ENCODE measurements at places on chromosomes 11 and 22.

- no peak for DNase-seq
Observed at GRCh38 chr22:35043252-35043933, 22.6 kb upstream of the ISX start.

GRCh38 chr11:2139621-2140337 lies 590 bp upstream of the IGF2 start:
- peak; percentile 75 for DNase-seq

DNA sequence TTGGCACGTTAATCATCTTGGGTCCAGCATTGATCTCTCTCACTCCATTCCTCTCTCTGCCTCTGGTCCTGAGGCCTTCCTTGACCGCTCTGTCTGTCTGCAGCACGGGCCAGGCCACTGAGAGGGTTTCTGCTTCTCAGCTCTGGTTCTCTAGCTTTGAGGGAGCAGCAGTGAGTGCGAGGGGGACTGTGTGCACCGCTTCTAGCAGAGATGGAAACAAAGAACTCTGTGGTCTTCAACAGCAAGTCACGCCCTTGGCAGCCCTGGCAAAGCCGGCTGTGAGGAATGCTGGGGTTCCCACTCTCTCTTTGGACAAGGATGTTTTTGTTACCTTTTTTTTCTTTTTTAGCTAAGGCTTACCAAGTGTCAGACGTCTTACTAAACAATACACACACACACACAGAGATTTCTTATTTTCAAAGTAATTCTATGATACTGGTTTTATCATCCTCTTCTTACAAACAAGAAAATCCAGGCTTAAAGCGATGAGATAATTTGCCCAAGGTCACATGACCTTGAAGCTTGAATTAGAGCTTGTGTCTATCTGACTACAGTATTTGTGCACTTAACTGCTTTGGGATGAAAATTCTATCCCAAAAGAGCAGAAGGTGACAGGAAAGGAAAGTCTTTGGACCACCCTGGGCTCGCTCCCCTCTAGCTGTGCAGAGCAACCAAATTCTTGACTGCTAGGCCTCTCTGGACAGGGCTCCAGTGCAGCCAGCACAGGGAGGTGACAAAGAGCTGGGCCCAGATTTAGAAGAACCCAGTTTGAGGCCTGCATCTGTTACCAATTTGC lies 293.2 kb downstream of the NTM start:
- peak; percentile 25 for DNase-seq

DNA sequence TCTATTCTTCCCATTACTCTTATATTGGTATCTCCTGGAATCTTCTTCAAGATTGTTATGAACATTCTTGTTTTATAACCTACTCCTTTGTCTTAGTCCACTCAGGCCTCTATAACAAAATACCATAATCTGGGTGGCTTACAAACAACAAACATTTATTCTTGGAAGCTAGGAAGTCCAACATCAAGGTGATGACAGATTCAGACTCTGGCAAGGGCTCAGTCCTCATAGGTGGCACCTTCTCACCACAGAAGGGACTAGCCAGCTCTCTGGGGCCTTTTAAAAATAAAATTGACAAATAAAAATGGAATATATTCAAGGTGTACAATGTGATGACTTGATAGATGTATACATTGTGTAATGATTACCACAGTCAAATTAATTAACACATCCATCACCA lies 19.8 kb downstream of the DNHD1 start:
- DNase-seq: no peak

DNA sequence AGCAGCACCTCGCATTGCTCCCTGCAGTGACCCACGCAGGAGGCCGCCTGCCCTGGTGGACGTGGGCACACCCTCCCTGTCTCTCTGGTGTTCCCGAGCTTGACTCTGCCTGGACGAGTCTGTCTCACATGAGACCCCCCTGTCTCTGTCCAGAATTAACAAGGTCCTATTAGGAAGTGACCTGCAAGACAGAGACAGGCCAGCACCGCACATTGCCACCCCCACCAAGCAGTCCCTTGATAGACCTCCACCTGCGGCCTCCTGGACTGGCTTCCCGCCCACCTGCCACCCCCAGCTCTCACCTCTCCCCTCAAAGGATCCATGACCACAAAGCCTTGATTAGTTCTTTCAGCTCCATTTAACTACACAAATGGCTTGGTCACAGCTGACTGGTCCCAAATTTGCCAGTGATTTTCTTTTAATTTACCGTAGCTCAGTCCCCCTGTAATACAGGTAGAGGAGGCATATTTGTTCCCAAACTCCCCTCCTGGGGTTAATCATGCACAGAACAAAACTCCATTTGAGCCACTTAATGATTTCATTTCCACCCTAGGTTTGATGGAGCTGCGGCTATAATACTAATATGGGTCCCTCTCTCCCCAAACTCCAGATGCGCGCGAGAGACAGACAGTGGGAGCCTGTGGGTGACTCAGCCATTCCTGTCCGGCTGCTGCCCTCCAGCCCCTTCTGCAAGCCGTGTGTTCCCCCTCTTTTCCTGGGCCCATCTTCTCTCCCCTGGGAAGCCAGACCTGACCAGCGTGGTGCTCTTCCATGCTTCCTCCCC lies 11.2 kb downstream of the SPATA19 start:
- peak; percentile 37 for DNase-seq

GRCh38 chr11:60854140-60854846 lies 1.5 kb downstream of the PTGDR2 start:
- DNase-seq: no peak

- DNase-seq: no peak
Observed at GRCh38 chr22:23762842-23763578, at the start of gene C22orf15. TSS of gene C22orf15 (plus strand) at chr22:23762990. CDS start at chr22:23763307, 317 bp downstream.

DNA sequence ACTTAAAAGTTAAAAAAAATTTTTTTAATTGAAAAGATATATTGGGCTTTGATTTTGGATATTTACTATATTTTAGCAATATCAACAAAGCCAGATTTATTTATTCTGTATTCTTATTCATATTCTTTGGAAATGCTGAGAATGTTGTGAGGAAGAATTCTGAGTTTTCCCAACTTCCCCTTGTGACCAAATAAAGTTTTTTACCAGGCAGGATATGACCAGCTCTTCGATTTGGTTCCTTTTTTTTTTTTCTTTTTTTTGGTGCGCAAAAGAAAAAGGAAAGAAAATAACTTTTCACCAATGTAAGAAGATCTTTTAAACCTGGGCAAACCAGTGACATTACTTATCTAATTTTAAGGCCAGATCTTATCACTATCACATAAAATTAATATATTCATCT lies 12.9 kb downstream of the TCP11L1 start:
- no peak for DNase-seq

DNA sequence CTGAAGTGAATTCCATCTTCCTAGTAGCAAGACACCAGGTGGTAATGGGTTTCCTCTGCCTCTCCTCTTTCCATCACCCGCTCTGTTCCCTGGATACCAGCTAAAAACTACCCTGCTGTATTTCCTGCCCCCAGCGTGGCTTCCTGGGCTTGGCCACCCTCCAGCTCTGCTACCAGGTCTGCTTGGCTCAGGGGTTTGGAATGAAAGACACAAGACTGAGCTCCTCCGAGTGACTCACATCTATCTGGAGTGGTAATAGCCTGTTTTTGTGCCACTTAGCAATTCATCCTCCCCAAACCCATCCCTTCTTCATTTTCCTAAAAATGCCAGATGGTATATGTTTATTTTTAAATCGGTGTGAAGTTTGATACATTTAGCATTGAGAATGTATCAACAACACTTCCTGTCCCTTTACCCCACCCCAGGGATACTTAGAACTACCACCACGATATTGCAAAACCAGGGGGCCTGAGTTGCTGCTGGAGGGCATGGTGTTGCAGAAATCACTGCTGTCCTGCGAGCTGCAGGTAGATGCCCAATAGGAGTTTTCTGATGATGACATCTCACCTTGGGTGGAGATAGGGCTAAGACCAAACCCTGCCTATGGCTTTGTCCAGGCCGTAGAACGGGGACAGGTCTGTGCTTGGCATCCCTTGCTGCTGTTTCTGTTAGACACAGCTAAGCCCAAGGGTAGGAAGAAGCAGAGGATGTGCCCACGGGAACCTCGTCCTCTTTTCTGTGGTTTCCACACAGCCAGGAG lies 7.5 kb upstream of the MICAL3 start:
- DNase-seq: no peak

- no peak for DNase-seq
Observed at GRCh38 chr11:32030875-32031503, 59.9 kb upstream of the RCN1 start.

GRCh38 chr11:88535266-88535665 lies 197.7 kb upstream of the CTSC start:
- no peak for DNase-seq

- no peak for DNase-seq
Observed at GRCh38 chr11:89125298-89125697, 52.4 kb upstream of the TYR start.

- no peak for DNase-seq
Observed at GRCh38 chr11:85307366-85307765, 319.8 kb downstream of the DLG2 start.

- DNase-seq: no peak
Observed at GRCh38 chr11:12472401-12473005, 95.1 kb downstream of the PARVA start.

GRCh38 chr11:72543849-72544542 lies 109.7 kb upstream of the CLPB start:
- DNase-seq: no peak

DNA sequence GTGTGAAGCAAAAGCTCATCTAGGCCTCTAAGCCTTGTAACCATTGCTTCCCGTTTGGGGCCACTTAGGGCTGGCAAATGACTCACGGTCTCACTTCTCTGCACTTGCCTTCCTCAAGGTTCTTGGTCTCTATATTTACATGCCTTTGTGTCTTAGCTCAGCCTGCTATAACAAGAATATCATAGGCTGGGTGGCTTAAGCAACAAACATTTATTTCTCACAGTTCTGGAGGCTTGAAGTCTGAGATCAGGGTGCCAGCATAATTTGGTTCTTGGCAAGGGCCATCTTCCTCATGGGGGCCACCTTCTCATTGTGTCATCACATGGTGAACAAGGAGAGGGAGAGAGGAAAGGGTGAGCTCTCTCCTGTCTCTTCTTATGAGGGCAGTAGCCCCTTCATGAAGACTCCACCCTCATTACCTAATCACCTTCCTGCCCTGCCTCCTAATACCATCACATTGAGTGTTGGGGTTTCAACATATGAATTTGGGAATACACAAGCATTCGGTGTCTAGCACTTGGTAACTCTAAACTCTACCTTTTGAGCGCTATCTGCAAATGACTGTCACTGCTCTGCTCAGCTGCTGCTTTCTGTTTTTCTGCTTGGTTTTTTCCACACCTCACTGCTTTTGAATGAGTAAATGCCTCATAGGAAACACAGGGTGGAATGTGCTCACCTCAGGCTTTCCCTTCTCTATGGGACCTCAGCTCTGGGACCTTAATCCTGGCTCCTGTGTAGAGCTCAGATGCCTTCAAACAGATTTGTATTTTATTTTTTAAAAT lies 16.2 kb upstream of the ME3 start:
- no peak for DNase-seq

DNA sequence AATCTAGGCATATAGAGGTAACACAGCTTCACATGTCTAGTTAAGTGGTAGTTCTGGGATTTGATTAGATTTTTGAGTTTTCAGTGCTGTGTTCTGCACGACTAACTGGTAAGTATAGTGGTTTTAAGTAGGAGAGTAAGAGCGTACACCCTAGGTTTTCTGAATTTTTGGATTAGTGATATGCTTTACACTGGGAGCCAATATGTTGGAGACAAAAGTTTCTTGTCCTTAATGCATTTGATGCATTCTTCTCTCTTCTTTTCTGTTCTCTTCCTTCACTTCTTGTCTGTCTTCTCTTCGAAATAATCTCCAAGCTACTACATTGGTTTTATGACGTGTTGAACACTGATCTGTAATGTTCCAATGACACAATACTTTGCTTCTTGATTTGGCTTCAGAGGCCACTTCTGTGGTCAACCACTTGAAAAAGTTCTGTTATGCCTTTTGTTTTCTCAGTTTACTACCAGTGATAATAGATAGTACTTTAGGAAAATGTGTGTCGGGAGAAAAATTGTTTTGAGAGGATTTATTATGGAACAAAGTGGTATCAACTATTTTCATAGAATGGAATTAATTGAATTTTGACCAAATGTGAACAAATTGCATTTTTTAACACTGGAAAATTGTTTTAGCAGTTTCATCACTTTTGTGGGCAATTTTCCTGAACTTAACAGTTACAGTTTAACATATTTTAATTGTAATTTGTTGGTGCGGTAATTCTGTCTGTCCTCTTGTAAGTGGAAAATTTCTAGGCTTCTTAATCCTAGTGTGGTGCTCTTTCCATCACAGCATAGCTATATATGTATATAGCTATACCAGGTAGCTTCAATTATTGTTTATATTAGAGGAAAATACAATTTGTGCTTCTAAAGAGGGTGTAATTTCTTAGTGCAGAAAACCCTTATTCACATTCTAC lies 2.6 kb downstream of the PDE3B start:
- DNase-seq: no peak

DNA sequence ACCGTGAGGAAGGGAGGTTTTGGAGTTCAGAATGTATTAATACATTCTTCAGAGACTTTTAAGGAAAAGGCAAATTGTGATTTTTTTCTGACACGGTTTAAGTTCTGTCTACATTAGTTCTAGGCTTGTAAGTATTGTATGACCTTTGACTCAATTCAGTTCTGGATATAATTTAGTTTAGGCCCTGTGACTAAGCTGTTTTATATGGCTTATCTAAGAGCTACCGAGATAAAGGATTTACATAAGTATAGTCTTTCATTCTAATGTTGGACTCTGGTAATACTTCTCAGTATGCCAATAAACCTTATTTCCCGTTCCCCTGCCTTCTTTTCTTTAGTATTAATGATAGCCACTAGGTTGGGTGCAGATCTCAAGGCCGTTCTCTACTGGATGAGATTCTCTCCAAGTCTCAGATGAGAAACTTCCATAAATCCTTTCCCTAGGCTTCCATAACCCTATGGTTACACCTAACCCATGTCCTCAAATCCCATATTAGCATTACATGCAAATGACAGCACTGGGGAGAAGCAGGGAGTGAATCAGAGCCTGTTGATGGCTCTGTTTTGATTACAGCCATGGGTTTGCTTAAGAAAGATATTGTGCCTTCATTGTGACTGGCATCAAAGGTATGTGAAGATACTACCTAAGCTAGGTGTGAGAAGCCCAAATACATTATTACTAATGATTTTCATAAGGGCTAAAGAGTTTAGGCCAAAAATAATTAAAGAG lies 38.7 kb downstream of the BARX2 start:
- no peak for DNase-seq

GRCh38 chr11:116953530-116954285 lies 116.3 kb upstream of the APOA1 start:
- no peak for DNase-seq

DNA sequence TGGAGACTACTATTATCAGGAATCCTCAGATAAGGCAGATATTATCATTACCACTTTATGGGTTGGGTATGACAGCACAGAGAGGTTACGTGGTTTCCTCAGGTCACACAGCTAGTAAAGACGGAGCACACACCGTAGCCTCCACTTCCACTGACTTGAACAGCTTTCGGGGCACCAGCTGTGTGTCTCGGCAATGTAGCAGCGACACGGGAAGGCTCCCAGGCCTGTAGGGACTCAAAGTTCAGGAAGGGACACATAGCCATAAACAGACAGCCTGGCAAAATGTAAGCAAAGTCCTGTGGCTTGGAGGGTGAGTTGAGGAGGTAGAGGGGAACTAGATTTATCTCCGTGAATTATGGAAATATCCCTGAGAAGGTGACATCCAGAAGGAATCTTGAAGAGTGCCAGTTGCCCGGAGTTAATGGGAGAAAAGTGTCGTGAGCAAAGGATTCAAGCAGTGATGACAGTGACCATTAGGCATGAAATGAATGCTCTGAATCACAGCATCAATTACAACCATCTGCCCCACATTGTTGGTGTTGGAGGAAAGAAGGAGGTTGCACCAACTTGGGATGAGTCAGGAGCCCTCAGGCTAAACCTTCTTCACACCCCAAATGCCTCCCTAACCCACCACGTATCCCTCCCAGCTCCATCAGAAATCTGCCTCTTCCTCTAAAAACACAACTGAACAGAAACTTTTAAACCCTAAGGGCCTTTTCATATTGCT lies 106.7 kb upstream of the ASPHD2 start:
- no peak for DNase-seq

All from right forelimb (tissue), 1 donor.